ENCODE measurements at places on chromosomes 12 and 14.

- DNase-seq = peak; percentile 38
Observed at GRCh38 chr12:128823216-128823915, 392 bp downstream of the SLC15A4 start.

DNA sequence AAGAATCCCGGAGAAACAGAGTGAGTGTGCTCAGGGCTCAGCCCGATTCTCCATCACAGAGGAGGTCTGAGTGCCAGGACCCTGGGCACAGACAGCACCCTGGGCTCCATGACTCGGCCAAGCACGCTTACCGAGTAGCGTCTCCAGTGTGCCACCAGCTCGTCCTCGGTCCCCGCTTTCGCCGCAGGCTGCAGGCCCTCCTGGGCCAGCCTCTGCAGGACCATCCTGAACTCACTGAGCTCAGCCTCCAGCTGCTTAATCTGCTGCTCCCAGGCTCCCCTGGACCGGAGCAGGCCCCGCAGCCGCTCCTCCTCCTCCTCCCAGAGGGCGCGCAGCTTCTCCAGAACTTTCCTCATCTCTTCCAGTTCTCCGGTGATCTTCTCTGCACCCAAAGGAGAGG lies 61.2 kb downstream of the SYNE3 start:
- no peak for DNase-seq

GRCh38 chr12:12449533-12450025 lies 92.7 kb downstream of the BORCS5 start:
- no peak for DNase-seq

GRCh38 chr12:89884416-89884898 lies 175.8 kb upstream of the ATP2B1 start:
- DNase-seq = peak; percentile 62

- no peak for DNase-seq
Observed at GRCh38 chr12:126960221-126960620, 1306.7 kb upstream of the TMEM132C start.

DNA sequence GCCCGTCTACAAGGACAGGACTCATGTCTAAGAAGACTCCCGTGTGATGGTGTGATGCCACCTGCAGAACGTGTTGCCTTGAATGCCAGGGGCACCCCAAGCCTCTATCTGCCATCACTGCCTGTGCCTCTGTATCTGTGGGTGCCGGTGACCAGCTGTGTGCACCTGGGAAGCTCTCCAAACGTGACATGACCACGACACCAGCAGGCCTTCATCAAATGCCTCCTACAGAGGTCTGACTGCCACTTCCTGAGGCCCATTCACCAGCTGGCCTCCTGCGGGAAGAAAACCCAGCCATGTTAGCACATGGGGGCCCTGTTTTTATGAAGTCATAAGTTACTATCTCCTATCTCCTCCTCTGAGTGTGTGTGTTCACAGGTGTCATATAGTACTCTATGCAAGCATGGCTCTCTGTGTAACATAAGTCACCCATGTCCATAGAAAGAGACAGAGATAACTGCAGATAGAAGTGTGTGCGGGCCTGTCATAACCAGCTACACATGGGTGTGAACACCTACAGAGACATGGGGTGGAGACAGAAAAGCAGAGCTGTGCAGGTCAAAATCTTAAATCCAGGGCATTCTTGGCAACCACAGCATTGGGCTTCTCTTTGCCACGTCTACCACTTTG lies 18.3 kb upstream of the SERPINA4 start:
- no peak for DNase-seq

DNA sequence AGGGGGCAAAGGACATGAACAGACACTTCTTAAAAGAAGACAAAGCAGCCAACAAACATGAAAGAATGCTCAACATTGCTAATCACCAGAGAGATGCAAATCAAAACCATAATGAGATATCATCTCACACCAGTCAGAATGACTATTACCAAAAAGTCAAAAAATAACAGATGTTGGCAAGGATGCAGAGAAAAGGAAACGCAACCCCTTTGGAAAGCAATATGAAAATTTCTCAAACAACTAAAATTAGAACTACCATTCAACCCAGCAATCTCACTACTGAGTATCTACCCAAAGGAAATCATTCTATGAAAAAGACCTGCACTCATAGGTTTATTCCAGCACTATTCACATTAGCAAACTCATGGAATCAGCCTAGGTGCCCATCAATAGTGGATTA lies 25.6 kb downstream of the MDM1 start:
- no peak for DNase-seq

DNA sequence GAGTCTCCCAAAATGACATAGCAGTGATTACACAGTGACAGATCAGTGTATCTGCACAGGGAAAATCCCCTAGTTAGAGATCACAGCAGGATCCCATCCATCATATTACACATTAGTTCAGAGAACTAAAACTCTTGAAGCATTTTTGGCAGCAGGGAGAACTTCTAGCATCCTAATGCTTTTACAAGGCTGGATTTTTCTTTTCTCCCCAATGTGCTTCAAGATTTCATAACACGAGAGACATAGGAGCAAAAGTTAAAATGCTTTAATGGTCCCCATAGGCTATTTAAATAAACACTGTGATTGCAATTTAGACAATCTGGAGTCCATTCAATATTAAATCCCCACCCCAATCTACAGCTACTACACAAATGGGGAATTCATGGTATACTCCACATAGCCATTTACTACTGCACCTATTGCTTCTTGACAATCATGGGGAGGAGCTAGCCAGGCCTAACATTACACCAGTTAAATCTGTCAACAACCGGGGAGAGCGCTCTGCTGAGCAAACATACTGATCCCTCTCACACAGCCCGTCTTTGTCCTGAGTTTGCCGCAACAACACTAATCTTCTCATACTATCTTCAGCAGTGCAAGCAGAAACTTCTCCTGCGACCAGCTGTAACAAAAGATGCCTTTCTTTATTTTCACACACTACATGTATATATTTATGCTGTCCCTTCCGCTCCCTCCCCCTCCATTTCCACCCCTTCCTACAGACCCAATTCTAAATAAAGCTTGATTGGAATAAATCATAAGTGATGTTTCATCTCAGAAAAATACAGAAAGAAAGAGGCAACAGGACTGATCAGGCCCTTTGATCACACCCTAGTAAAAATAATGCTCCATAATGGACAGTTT lies 120.3 kb upstream of the SOX5 start:
- DNase-seq = peak; percentile 10

GRCh38 chr12:130351326-130351725 lies 13.6 kb downstream of the PIWIL1 start:
- no peak for DNase-seq

- peak; percentile 55 for DNase-seq
Observed at GRCh38 chr12:111598637-111599452, at the start of gene ATXN2. ATXN2 (minus strand) TSS chr12:111599315; CDS start chr12:111599034, 281 bp downstream.

GRCh38 chr14:59622631-59623030 lies 46.0 kb upstream of the CCDC175 start:
- DNase-seq = no peak

GRCh38 chr14:34782031-34782430 lies 67.6 kb upstream of the CFL2 start:
- DNase-seq = no peak

DNA sequence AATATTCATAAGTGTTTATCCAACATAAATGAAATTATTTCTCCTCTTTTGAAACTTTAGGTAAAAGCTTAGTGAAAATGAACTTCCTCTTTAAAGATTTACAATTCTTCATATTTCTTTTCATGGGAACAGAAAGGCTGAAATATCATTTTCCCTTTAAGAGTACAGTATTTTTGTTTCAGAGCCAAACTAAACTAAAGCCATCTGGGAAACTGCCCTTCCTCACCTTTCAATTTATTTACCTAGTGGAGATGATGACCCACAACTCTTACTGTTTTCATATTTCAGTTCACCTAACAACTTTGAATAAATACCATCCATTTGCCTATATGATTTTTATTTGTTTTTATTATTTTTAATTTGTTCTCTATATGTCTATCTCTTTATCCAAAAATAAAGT lies 105.4 kb downstream of the ALX1 start:
- peak; percentile 16 for DNase-seq

DNA sequence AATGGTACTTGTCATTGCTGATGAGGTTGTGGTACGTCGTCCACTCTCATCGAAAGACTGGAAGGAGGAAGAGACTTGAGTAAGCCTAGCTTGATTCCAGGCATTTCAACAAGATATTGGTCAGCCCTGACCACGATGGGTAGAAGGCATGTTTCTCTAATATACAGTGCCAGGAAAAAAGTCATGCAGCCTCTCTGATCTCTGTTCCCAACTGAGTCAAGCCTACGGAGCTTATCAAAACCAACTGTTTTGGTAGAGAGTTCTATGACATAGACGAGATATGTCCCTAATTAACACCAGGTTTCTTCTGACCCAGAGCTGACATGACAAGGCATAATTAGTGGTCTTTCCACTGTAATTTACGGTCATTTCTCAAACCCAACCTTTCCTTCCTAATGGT lies 58.5 kb downstream of the NIN start:
- no peak for DNase-seq

GRCh38 chr12:109538191-109538863 lies 35.0 kb downstream of the MMAB start:
- no peak for DNase-seq

- peak; percentile 99 for DNase-seq
Observed at GRCh38 chr14:30610787-30611343, 11.3 kb upstream of the SCFD1 start.

- DNase-seq = no peak
Observed at GRCh38 chr14:69317102-69317755, 57.3 kb downstream of the GALNT16 start.

DNA sequence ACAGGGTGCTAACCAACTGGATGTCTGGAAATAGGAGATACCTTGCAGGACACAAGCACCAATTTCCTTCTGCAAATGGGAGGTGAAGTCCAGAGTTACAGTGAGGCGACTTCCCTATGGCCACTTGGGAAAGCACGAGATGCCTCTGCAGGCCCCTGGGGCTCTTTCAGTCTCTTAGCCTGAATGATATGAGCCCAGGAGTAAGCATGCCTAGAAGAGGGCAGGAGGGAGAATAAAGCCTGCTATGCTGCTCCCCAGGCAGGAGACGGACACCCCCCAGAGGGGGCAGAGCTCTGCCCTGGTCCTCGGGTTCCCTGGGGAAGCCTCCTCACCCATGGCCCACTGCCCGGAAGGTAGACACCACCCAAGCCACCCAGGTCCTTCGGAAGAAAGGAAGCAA lies 105.1 kb downstream of the GCH1 start:
- DNase-seq = no peak

- DNase-seq = no peak
Observed at GRCh38 chr12:40565029-40565633, 127.1 kb upstream of the CNTN1 start.

DNA sequence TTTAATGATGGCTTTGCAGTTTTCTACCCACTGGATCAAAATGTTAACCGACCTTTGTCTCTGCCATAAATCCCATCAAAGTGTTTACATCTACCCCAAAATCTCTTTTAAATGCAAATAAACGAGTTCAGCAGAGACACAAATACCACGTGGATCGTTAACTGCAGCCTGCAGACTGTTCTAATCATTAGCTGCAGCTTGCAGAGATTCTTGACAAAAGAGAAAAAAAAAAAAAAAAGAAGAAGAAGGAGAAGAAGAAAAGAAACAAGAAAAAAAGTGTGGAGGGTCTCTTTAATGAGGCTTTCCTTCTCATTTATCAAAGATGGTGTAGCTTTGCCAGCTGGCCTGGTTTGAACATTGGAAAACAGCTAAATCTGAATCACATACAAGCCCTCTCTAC lies 275.7 kb downstream of the NEDD1 start:
- DNase-seq = no peak

GRCh38 chr14:58752771-58753201 lies 115.0 kb downstream of the DACT1 start:
- no peak for DNase-seq

GRCh38 chr14:99215277-99215676 lies 56.7 kb downstream of the BCL11B start:
- DNase-seq = no peak

- DNase-seq = no peak
Observed at GRCh38 chr14:70871863-70872677, 35.2 kb upstream of the PCNX1 start.

- DNase-seq = no peak
Observed at GRCh38 chr14:64696355-64696857, 7.8 kb upstream of the PLEKHG3 start.

DNA sequence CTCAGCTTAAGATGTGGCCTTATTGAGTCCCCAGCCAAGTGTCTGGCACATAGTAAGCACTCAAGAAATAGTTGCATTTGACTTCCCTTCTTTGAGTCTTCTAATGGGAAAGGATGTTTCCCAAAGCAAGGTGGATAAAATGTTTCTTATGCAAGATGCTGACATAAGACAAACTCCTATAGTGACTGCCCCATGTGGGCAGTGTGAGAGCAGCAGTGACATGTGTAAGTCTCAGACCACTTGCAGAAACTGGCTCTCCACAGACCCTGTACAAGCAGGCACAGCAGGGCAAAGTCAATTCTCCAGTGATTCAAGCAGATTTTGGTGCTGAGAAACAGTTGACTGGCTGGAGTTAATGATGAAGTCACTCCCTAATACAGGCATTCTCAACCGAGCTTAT lies 255.3 kb downstream of the ANO2 start:
- no peak for DNase-seq

- DNase-seq = no peak
Observed at GRCh38 chr14:91351512-91351862, 66.1 kb downstream of the CCDC88C start.

DNA sequence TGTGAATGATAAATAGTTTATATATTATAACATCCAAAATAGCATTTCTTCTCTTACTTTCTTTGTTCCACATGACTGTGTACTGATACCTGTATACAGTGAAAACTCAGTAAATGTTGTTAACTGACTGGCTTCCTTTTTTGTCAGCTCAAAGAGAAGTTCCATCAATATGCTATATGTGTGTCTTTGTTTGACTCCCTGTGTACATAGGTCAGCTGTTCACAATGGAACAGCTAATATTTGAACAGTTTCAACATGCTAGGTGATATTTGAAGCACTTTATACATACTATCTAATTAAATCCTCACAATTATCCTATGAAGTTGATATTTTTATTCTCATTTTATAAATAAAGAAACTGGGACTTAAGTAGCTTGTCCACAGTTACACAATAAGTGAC lies 15.3 kb upstream of the KICS2 start:
- DNase-seq = no peak

DNA sequence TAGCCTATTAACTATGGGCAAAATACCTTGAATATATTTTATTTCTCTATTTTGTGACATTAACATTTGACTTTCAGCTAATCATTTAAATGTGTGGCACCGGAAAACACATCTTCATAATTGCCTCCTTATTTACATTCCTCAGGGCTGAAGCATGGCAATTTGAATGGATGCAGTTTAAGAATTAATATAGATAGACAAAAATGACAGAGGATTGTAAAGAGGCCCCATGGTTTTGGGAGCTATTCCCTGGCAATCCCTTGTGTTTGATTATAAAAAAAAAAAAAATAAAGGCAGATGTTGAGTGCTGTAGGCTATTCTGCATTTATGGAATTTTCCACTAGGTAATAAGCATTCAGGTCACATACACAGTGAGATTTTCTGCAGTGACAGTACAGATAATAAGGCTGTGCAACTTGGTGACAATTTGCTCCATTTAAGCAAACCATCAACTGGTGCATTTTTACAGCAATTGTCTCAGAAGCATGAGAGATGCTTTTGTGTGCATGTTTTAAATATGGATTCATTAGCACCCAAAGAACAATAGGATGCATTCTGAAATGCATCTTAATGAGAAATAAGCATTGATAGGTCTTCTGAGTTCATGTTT lies 123.2 kb upstream of the SLC38A4 start:
- DNase-seq = no peak
